ENCODE measurements at places on chromosomes 7 and 10.
A peak's percentile ranks its signal among the peaks of the same experiment; 100 is the strongest.

GRCh38 chr10:111646021-111646420 lies 537.5 kb downstream of the GPAM start:
- DNase-seq = no peak

DNA sequence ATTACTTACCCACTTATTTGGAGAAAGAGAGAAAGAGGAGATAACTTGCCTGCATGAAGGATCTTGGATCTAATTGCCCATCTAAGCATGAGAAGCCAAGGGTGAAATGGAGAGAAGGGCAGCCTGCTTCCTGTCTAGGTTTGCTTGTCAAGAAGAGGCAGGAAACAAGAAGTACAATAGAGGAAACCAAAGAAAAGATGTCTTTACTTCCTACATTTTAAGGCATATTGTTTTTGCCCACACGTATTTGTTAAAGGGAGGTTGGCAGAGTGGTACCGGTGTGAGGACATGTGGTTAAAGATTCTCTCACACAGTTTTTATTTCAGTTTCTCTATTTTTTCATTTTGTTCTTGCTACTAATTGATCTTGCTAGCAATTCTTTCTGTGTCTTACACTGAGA lies 6.0 kb upstream of the TAS2R38 start:
- no peak for DNase-seq

DNA sequence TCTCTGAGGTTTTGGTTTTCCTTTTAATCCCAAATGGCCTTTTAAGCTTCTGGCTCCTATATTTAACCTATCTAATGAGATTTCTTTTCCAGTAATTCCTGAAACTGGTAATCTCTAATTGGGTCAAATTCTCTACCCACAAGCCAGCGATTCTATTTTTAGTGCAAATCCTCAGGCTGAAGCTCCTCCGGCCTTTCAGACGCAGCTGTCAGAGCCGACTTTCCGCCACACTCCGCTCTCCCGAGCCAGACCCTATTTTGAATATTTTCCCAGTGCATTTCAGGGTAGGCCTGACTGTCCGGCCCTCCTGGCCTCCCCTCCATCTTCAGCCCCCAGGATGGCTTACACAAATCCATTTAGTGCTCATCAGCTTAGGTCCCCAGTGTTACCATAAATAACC lies 9.7 kb upstream of the ADCY1 start:
- no peak for DNase-seq

DNA sequence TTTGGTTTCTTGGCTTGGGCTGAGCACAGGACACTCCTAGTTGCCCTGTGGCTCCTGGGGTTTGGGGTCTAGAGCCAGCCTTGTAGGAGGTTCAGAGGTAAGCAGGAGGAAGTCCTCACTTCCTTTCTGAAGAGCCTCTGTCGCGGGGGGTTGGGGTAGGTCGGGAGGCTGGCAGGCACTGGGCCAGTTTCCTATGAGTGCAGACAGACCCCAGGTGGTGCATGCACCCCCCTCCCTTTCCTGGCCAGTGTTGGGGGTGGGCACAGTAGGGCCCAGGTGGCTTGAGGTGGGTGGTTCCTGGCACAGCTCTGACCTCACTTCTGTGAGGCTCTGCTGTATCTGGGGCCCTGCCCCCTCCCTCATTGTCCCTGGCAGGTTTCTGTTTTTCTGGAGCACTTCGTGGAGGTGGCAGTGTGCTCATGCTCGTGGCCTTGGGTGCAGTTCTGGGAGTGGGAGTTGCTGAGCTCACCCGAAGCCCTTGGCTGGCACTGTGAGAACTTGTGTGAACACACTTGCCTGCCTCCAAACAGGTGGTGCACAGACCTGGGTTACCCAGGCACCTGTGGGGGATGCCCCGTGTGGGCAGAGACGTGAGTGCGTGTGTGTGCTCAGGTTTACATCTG lies 1.8 kb downstream of the PALD1 start:
- DNase-seq = no peak

GRCh38 chr10:125096371-125096770 lies 64.0 kb downstream of the CTBP2 start:
- DNase-seq = no peak

DNA sequence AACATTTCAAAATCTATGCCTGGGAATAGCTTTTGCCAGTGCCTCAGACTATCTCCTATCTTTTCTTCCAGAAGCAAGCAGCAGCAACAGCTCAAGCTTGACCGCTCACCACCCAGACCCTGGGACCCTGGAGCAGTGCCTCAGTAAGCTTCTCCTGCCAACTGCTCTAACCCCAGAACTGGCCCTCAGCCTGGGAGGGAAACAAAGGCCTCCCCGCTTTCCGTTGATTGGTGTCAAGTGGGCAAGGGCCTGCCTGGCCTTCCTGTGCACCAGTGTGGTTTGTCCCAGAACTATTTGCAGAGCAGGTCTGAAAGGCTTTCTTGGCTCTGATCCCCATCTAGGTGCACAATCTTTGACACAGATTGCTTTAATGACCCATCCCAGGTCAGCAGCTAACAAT lies 3.3 kb upstream of the ATP6V0A4 start:
- no peak for DNase-seq

- no peak for DNase-seq
Observed at GRCh38 chr10:85284778-85285770, 956.7 kb downstream of the CCSER2 start.

- peak; percentile 2 for DNase-seq
Observed at GRCh38 chr7:50982626-50983025, 199.9 kb upstream of the GRB10 start.

- no peak for DNase-seq
Observed at GRCh38 chr7:130940907-130941306, 206.9 kb upstream of the KLF14 start.

DNA sequence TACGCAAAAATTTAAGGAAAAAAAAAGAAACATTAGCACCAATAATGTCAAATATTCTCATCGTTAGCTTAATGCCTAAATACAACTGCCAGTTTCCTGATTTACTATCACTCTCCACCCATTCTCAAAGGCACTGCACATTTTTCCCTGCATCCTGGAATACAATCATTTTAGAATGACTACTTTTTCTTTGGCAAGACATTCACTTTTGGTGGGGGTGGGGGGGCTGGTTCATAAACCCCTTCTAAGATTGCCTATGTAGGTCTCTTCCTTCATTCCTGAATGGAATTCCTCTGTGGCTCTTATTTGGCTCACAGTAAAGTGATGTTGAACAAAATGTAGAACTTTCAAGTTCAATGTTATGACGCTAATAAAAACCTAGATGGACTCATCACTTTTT lies 74.3 kb downstream of the RNLS start:
- DNase-seq = no peak

- no peak for DNase-seq
Observed at GRCh38 chr10:21368022-21368582, 157.4 kb downstream of the SKIDA1 start.

Data from EL (cell line).